ENCODE measurements at places on chromosomes 16 and 17. TPM values are rescaled to one million over a fixed set of nuclear protein-coding genes. Genes with fewer than 3 reads are reported as not detected.

The PRSS21 gene
- total RNA-seq, result 6.0 TPM

The CDH11 gene
- not detected for total RNA-seq

The CD300LB gene
- not detected for total RNA-seq

The PSMD12 gene
- total RNA-seq, result 63.2 TPM

The MYL11 gene
- not detected for total RNA-seq

The FOXN1 gene
- not detected for total RNA-seq

The CIBAR2 gene
- not detected for total RNA-seq

The TBC1D3B gene
- 9.9 TPM for total RNA-seq

The GAST gene
- total RNA-seq, result not detected

The CDYL2 gene
- total RNA-seq, result 60.8 TPM

The ZNF689 gene
- 12.2 TPM for total RNA-seq

The CCDC40 gene
- total RNA-seq, result 0.84 TPM

The KRTAP2-3 gene
- total RNA-seq, result not detected

The G6PC3 gene
- 25.6 TPM for total RNA-seq

The CYB5B gene
- total RNA-seq, result 149 TPM

The REXO5 gene
- total RNA-seq, result 24.7 TPM

The ADORA2B gene
- 0.49 TPM for total RNA-seq

The BORCS6 gene
- 14.9 TPM for total RNA-seq

The ARHGDIG gene
- total RNA-seq, result not detected

The TMC8 gene
- total RNA-seq, result 251 TPM

The HOXB1 gene
- not detected for total RNA-seq

The SDK2 gene
- 3.7 TPM for total RNA-seq

The B3GNT9 gene
- 5.6 TPM for total RNA-seq

The MT4 gene
- not detected for total RNA-seq

The GUCY2D gene
- not detected for total RNA-seq

The SLC9A5 gene
- total RNA-seq, result 5.4 TPM

The TP53TG3C gene
- not detected for total RNA-seq

The ZNF385C gene
- total RNA-seq, result 0.12 TPM

The RGS9 gene
- total RNA-seq, result 4.7 TPM

The ITGA2B gene
- total RNA-seq, result 0.09 TPM

The KRT33B gene
- total RNA-seq, result not detected

The SPATA22 gene
- 0.67 TPM for total RNA-seq

All from activated CD8-positive, alpha-beta memory T cell treated with anti-CD3 and anti-CD28 coated beads, Interleukin-2, amount 10 ng/mL, durations not matched to agents 7 days and 5 days (primary cell).